ENCODE measurements at places on chromosomes 3 and 15.

- H3K36me3 ChIP-seq, result no peaks in the 10 kb centered on the region
- H3K27me3 ChIP-seq, result no peaks in the 10 kb centered on the region
- no peak for DNase-seq
- no peak overlapping the region for H3K27ac ChIP-seq
Measured at GRCh38 chr3:20256144-20256543, 70.1 kb upstream of the SGO1 start.

GRCh38 chr3:108215871-108216270 is 6.4 kb downstream of the IFT57 start:
- no peaks in the 10 kb centered on the region for H3K4me1 ChIP-seq
- no peak overlapping the region for H3K27ac ChIP-seq
- DNase-seq, result no peak
- peaks cover 4% of the 10 kb centered on the region for H3K36me3 ChIP-seq
- H3K4me3 ChIP-seq, result no peak overlapping the region

- H3K4me3 ChIP-seq, result no peak overlapping the region
- no peaks in the 10 kb centered on the region for H3K27me3 ChIP-seq
- no peaks in the 10 kb centered on the region for H3K36me3 ChIP-seq
- H3K27ac ChIP-seq, result peak overlapping the region; percentile 30
- no peak for DNase-seq
Measured at GRCh38 chr3:100073714-100074307, 40.5 kb downstream of the FILIP1L start.

GRCh38 chr3:52237006-52237656 is 1.8 kb downstream of the TWF2 start:
- H3K27ac ChIP-seq, result peak overlapping the region; percentile 9
- H3K27me3 ChIP-seq, result no peaks in the 10 kb centered on the region
- H3K4me3 ChIP-seq, result no peak overlapping the region
- no peak for DNase-seq
- H3K36me3 ChIP-seq, result peaks cover 19% of the 10 kb centered on the region

- no peak overlapping the region for H3K27ac ChIP-seq
- no peaks in the 10 kb centered on the region for H3K36me3 ChIP-seq
- H3K27me3 ChIP-seq, result no peaks in the 10 kb centered on the region
- no peak overlapping the region for H3K4me3 ChIP-seq
Measured at GRCh38 chr3:38283810-38284755, 2.0 kb downstream of the SLC22A14 start.

- no peak overlapping the region for H3K4me3 ChIP-seq
- H3K27ac ChIP-seq, result no peak overlapping the region
- H3K27me3 ChIP-seq, result no peaks in the 10 kb centered on the region
- H3K36me3 ChIP-seq, result no peaks in the 10 kb centered on the region
Measured at GRCh38 chr15:100516643-100517512, 11.9 kb downstream of the CERS3 start.

DNA sequence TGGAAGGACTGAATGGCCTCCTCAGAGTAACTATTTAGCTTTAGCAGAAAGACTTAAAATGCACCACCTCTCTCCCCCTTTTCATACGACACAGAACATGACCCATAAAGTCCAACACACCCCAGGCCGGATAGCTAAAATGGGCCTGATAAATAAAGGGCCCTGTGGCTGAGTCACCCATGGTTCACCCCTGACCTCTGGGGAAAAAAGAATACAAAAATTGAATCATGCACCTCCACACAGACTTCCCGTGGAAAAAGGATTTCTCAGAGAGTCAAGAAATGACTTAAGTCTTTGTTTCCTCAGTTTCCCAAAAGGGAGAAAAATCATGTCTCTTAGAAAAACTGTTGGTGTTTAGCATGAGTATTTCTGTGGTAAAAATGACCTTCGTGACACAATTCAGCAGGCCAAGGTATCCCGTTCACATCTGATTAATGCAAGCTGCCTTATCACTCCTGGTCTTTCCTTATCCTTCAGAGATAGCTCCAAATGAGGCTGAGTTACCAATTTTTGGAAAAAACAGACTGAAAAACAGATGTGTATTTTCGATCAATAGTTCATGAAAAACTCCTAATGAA is 34.0 kb upstream of the ARHGEF3 start:
- no peak for DNase-seq
- H3K27me3 ChIP-seq, result no peaks in the 10 kb centered on the region
- H3K27ac ChIP-seq, result no peak overlapping the region
- H3K4me3 ChIP-seq, result no peak overlapping the region

- H3K36me3 ChIP-seq, result no peaks in the 10 kb centered on the region
- no peak for DNase-seq
- H3K4me3 ChIP-seq, result no peak overlapping the region
- no peaks in the 10 kb centered on the region for H3K4me1 ChIP-seq
Measured at GRCh38 chr3:153293265-153293664, 131.2 kb downstream of the RAP2B start.

DNA sequence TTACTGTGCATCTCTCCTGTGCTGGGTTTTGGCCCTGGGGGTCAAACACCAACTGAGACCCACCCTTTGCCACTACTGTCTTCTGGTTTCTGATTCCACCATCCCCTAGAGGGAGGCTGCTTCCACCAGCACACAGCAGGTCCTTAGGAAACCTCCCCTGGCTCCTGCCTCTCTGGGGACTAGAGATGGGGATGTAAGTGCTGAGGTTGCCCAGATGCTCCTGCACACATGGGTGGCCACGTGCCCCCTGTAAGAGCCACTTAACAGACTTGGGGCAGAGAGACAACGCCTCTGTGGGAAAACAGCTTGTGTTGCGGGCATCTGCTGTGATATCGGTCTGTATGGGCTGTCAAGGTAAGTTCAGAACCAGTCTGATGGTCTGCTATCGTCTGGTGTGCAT is 83.4 kb downstream of the ATP2B2 start:
- H3K4me1 ChIP-seq, result no peaks in the 10 kb centered on the region
- DNase-seq, result no peak
- H3K36me3 ChIP-seq, result no peaks in the 10 kb centered on the region
- H3K27me3 ChIP-seq, result no peaks in the 10 kb centered on the region

DNA sequence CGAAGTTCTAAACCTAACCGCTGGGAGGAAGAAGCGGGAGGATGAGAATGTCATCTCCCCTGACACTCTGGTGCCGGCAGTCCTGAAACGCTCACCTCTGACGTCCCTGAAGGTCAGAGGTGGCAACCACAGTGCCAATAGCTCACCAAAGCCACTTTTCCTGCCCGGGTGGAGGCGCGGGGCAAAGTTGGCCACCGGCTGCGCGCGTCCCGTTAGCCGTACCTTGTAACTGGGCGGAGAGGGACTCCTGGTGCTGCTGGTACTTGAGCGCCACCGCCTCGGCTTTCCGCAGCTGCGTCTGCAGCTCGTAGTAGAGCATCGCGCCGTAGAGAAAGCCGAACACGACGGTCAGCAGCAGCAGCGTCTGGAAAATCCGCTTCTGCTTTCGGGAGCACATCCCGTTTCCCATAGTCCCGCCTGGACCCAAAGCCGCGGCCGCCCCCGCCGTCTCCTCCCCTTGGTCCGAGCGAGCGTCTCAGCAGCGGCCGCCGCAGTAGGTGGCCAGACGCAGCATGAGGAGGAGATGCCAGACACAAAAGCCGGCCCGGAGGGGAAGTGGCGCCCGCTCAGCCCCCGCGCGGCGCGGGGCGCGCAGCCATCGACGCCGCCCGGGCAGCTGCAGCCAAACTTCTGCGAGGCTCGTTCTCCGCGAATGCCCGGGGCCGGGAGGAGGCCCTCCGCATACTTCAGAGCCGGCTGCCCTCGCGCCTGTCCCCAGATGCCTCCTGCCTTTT is 680 bp downstream of the GOLIM4 start:
- H3K27me3 ChIP-seq, result no peaks in the 10 kb centered on the region
- H3K4me3 ChIP-seq, result peak overlapping the region; percentile 95
- no peaks in the 10 kb centered on the region for H3K4me1 ChIP-seq
- H3K27ac ChIP-seq, result peak overlapping the region; percentile 85

DNA sequence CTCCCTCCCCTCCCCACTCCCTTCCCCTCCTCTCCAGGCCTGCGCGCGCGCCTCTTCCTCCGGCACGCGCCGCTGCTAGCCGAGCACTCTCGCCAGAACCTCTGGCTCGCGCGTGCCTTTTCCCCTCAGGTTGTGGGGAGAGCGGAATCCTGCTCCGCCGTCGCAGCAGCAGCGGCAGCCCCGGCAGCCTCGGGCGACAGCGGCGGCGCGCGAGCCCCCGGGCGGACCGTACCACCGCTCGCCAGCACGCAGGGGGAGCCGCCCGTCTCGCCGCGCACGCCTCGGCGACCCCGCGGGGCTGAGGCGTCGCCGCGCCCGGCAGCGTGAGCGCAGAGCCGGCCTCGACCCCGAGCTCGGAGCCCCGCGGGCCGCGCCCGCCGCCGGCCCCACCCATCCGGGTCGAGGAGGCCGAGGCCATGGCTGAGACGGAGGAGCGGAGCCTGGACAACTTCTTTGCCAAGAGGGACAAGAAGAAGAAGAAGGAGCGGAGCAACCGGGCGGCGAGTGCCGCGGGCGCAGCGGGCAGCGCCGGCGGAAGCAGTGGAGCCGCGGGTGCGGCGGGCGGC is at the start of gene CDV3:
Gene CDV3, plus strand, starts transcription at position 58 of the 566 bp plus-strand sequence. Its CDS starts 359 bp downstream, at position 417.
- no peaks in the 10 kb centered on the region for H3K27me3 ChIP-seq
- peaks cover 19% of the 10 kb centered on the region for H3K4me1 ChIP-seq
- H3K27ac ChIP-seq, result peak within 1 kb of the TSS; percentile 100
- H3K4me3 ChIP-seq, result peak within 1 kb of the TSS; percentile 95

DNA sequence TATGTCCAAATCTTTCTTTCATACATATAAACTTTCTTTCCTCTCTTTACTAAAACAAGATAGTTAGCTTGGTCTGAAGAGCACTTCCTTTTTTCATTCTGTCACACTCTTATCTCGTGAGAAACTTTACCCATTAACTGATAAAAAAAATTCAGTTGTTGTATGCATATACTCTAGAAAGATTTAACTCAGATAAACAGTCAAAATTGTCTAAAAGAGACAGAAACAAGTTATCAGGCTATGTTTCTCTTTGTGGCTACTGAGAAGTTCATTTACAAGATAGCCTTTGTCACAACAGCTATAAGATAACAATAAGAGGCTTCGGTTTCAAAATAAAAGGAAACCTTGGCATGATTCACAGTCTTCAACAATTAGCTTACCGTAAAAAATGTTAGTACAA is 235.7 kb upstream of the ATP10A start:
- H3K4me3 ChIP-seq, result no peak overlapping the region
- no peaks in the 10 kb centered on the region for H3K27me3 ChIP-seq

- H3K4me3 ChIP-seq, result no peak overlapping the region
- H3K27ac ChIP-seq, result no peak overlapping the region
- H3K27me3 ChIP-seq, result no peaks in the 10 kb centered on the region
Measured at GRCh38 chr15:84824260-84825007, 7.3 kb downstream of the ALPK3 start.

DNA sequence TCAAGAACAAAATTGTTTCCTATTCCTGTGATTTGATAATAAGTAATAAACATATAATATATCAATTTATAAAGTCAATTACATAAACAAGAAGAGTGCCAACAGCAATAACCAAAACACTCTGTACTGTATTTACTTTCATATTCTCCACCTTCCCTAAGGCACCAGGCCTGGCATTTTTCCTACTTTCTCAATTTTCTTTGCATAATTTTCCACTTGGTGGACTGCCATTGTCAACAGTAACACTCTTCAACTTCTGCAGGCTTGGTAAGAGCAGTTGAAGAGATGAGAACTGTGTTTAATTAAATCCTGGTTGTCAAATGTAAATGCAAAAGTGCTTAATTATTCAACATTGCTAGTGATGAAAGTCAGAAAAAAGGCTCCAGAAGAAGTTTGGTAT is 229.8 kb upstream of the PLSCR5 start:
- H3K4me1 ChIP-seq, result no peaks in the 10 kb centered on the region
- no peaks in the 10 kb centered on the region for H3K36me3 ChIP-seq
- H3K27me3 ChIP-seq, result no peaks in the 10 kb centered on the region
- H3K27ac ChIP-seq, result no peak overlapping the region
- H3K4me3 ChIP-seq, result no peak overlapping the region

DNA sequence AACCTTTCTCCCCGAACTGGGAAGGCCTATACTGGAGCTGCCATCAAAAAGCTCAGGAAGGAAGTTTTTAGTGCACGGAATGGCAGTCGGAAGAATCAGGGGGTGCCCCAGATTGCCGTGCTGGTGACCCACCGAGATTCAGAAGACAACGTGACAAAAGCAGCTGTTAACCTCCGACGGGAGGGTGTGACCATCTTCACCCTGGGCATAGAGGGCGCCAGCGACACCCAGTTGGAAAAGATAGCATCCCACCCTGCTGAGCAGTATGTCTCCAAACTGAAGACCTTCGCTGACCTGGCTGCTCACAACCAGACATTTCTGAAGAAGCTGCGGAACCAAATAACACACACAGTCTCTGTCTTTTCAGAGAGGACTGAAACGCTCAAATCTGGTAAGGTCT is 48.2 kb downstream of the COL6A6 start:
- DNase-seq, result no peak
- no peak overlapping the region for H3K4me3 ChIP-seq
- no peaks in the 10 kb centered on the region for H3K36me3 ChIP-seq
- no peaks in the 10 kb centered on the region for H3K27me3 ChIP-seq
- H3K4me1 ChIP-seq, result no peaks in the 10 kb centered on the region

DNA sequence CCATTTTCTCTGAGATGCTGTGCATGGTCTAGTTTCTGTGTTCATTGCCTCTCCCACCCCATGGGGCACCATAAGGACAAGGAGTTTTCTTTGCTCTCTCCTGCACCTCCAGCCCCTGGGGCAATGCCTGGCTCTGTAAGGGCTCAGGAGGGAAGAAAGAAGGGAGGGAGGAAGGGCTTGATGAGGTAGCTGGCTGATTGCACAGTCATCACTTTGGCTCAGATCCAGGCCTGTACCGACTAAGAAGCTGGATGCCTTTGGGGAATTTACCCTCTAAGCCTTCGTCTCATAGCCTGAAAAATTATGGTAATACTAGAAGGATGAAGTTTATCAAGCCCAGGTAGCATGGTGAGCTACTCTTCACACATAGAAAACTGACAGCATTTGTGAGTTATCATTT is 382.9 kb downstream of the GABRG3 start:
- no peak overlapping the region for H3K4me3 ChIP-seq
- no peak for DNase-seq
- no peaks in the 10 kb centered on the region for H3K27me3 ChIP-seq
- H3K27ac ChIP-seq, result no peak overlapping the region
- H3K4me1 ChIP-seq, result peaks cover 2% of the 10 kb centered on the region

- H3K27me3 ChIP-seq, result no peaks in the 10 kb centered on the region
- H3K27ac ChIP-seq, result no peak overlapping the region
- H3K36me3 ChIP-seq, result no peaks in the 10 kb centered on the region
- H3K4me1 ChIP-seq, result peaks cover 5% of the 10 kb centered on the region
- DNase-seq, result no peak
- no peak overlapping the region for H3K4me3 ChIP-seq
Measured at GRCh38 chr3:64268926-64269325, 43.7 kb upstream of the PRICKLE2 start.

DNA sequence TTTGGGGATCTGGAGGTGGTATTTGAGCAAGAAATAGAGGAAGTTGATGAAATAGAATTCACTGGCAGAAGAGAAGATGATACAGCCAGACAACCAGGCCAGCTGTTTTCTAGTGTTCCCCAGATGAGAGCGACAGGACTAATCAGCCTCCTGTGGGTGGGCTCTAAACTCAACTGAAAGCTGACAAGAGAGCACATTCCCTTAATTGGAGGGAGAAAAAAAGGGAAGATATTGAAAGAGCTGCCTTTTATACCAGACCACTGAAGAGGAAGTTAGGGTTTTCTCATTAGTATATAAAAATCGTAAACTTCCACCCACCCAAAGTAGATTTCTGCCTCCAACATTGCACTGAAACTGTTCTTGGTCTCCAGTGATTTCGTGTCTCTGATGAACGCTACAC is 6.5 kb upstream of the TM4SF19 start:
- DNase-seq, result peak; percentile 14
- no peaks in the 10 kb centered on the region for H3K36me3 ChIP-seq
- no peaks in the 10 kb centered on the region for H3K4me1 ChIP-seq
- no peak overlapping the region for H3K4me3 ChIP-seq
- H3K27me3 ChIP-seq, result no peaks in the 10 kb centered on the region
- H3K27ac ChIP-seq, result no peak overlapping the region
